KBM-7 (cell line): ENCODE measurements at places on chromosomes 13 and 19.

DNA sequence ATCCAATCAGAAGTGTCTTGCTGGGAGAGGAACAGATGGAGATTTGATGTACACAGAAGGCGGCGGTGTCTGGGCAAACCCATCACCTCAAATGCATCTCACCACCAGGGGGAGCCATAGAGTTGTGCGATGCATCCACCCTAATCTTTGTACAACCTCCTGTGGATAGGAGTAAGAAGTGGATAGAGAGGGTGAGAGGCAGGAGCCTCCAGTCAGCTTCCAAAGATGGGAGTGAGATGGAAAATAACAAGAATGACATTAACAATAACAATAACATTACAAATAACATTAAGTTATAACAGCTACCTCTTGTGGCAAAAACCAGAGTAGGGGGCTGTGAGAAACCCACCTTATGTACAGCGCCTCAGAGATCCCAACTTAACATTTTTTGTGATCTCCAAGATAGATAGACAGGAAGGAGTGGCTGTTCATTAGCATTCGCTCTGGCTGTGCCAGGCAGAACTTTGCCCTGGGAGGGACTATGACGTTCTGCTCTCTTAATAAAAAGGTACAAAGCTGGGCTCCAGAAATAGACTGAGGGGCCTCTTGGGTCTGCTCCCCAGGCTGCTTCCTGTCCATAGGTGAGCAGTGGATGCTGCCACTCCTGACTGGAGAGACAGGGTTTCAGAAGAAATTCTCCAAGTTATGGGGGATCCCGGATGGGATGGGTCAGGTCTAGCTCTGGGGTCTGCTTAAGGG is 5.2 kb upstream of the CEACAM18 start:
- DNase-seq = peak; percentile 92

- no peak for DNase-seq
Observed at GRCh38 chr13:76516013-76516412, 370.2 kb downstream of the KCTD12 start.

GRCh38 chr13:98490195-98490836 is 86.6 kb downstream of the STK24 start:
- DNase-seq = no peak

DNA sequence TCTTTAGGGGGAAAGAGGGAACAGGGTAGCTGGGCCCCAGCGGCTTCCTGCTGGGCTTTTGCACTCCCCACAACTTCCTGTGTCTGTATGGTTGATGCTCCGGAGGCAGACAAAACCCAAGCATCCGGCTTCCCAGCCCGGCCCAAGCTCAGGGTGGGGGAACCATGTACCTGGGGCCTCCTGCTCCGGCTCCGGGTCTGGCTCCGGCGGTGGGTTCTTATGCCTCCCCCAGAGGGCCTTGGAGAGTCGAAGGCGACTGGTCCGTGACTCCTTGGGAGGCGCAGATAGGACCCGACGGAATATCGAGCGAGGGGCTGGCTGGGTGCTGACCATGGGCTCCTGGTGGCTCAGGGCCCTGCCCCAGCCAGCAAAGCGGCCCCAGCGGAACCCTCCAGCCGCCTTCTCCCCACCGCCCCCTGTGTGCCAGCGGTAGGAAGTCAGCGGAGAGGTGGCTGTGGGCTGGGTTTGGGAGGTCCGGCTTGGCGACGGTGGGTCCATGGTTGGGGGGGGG is 428 bp downstream of the RASAL3 start:
- peak; percentile 90 for DNase-seq
